T-helper 22 cell (primary cell): ENCODE measurements at places on chromosomes 1 and 21.
A peak's percentile ranks its signal among the peaks of the same experiment; 100 is the strongest.

- no peak for DNase-seq
These were observed 80.6 kb downstream of the LBR start for GRCh38 chr1:225347123-225347683.

GRCh38 chr1:159790237-159790917 lies 9.6 kb downstream of the DUSP23 start:
- DNase-seq = no peak

- no peak for DNase-seq
These were observed 27.8 kb downstream of the ASAP3 start for GRCh38 chr1:23456226-23456625.

GRCh38 chr1:1596493-1597274 lies 3.3 kb downstream of the FNDC10 start:
- no peak for DNase-seq

- no peak for DNase-seq
These were observed 58.9 kb downstream of the ERG start for GRCh38 chr21:38439426-38439825.

- DNase-seq = peak; percentile 77
These were observed 19.5 kb upstream of the NCMAP start for GRCh38 chr1:24536391-24536840.

DNA sequence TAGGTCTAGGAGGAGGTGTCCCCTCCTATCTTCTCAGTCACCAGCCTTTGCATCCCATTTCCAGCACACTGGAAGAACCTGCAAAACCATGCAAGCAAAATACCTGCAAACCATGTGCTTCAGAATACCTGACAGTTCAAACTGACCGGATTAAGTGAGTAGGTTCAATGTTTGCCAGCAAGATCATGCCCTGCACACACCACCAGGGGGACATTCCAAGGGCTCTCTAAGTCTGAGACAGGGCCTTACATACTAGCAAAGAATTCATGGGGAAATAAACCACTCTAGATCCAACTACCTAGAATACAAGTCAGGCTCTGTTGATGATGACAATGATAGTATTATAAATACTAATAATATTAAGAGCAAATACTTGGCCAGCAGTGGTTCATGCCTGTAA lies 27.6 kb downstream of the INPP5B start:
- DNase-seq = no peak

GRCh38 chr1:44609412-44609767 lies 64.9 kb downstream of the TMEM53 start:
- no peak for DNase-seq

GRCh38 chr1:149967646-149968045 lies 31.0 kb upstream of the MTMR11 start:
- DNase-seq = no peak

GRCh38 chr21:42161401-42161955 lies 57.5 kb upstream of the ABCG1 start:
- DNase-seq = no peak

- DNase-seq = no peak
These were observed 803 bp upstream of the RHBG start for GRCh38 chr1:156368157-156368658.

DNA sequence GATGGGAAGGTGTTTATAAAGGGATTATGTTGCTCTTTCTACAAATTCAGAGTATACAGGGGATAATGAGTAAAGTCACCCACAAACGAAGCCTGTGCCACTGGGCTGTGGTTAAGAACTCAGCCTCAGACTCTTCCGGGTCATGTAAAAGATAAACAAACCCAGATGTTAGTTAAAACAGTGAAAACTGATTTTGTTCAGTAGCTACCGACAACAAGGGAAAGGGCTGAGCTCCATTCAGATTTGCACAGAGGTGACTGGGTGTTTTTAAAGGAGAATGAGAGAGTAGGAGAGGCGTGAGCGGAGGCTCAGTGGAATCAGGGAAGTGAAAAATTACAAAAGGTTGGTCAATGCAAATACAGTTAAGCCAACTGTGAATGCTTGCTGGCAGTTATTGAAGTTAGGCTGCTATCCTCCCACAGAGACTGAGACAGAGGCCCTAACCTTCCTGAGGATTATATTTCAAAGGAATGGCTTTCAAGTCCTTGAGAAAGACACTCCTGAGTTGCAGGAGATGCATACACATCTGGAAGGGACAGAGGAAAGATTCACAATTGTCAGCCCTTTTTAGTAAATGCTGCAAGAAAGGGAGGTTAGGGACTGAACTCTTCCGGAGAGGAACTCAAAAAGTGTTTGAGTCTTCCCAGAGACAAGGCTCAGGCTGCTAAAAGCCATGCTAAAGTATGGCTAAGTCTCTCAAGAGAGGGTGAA lies 29.9 kb upstream of the SAMD13 start:
- DNase-seq = no peak

DNA sequence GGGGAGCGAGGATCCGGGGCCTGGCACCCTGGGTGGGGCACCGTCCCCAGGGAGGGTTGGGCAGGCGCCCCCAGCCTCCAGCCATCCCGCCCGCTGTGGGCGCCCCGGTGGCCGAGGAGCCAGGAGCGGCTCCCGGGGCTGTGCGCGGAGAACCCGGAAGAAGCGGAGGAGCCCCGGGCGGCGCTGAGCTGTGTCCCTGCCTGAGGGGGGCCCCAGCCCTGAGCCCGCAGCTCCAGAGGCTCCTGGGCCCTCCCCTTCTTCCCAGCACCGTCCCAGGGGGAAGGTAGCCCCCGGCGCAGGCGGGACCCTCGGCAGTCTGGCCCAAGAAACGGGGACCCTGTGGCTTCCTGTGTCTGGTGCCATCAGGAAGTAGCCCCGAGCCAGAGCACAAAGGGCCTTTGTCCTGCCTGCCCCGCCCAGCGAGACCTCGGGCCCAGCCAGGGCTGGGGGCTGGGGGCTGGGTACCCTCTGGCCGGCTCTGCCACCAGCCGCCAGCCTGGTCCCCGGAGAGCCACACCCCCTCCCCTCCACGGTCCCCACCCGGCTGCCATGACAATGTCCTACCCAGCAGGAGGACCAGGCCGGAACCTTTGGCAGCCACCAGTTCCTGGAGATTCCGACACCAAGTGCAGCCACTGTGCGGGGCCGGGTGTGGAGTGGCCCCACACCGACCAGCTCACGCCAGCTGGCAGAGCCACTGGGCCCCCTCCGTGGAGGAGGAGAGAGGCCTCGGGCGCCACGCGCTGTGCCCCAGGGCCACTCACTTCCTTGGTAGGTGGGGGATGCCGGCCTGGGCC lies 15.6 kb upstream of the TTLL10 start:
- DNase-seq = no peak
